ENCODE measurements at places on chromosomes 1 and 21.

- no peak for DNase-seq
These were observed 16.6 kb upstream of the PTP4A2 start for GRCh38 chr1:31954607-31955283.

DNA sequence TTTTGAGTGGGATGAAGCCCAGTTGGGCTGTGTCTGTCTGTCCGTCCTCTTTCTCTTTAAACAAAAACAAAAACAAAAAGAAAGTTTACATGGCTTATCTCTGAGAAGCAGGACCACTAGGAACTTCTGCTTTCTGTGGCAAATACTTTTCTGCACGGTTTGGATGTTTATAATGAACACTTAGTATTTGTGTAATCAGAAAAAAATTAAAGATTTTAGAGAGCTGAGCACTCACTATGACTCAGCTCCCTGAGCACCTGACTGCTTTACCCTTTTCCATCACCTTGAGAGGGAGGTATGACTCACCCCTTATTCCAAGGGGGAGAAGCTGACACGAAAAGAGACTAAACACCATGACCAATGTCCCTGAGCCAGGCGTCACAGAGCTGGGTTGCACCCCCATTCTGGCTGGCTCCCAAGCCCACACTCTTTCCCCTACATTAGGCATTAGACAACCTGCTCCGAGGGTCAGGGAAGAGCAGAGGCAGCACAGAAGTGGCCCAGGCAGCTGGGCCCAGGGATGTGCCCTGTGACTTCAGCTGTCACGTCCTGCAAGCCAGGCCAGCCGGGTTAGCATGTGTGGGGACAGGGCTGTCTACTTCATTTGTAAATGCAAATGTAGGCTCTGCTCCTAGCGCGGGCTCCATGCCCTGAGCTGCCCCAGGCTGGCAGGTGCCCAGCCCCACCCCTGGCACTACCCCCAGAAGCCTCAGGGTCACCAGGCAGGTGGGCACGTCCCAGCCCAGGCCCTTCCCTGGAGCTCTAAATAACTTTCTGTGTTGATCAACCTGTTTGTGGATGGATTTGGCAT lies 30.4 kb downstream of the RAP1GAP start:
- no peak for DNase-seq

DNA sequence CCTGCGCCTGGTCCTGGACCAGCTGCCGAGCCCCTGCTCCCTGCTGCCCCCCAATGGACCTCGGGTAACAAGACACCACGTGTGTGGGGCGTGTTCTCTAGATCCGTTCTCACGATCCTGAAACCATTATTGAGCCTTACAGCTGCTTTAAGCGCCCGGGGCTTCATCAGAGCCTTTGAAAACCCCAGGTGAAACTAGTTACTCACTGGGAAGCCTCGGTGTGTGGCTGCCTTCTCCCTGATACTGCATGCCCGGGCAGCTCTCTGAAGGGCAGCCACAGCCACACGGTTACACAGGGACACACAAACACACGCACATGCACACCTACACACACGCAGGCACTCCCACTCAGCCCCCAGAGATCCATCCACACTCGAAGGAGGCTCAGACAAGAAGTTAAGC lies 5.3 kb downstream of the HES2 start:
- DNase-seq, result peak; percentile 41

DNA sequence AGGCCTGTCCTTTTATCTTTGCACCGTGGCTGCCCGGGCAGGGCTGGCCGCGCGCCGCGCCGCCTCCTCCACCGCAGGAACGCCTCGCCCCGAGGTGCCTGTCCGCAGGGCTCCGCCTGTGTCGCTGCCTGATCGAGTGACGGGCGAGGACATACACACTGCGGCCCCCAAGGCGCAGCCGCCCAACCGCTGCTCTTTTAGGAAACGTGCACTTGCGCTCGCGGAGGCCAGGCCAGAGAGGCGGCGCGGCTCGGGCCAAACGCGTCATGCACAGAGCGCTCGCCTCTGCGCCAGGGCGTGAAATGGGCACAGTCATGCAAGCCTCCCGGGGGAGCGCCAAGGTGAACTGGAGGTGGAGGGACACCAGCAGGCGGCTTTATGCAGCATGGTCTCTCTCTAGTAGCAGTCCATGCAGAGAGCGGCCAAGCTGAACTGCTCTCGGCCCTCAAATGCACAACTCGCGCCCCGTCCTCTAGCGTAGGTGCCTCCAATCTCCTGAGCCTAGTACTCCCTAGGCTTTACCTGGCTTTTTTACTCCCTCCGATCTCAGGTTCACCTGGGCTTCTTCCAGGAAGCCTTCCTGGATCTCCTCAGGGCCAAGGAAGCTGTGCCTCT lies 12.9 kb downstream of the TRABD2B start:
- DNase-seq, result no peak

DNA sequence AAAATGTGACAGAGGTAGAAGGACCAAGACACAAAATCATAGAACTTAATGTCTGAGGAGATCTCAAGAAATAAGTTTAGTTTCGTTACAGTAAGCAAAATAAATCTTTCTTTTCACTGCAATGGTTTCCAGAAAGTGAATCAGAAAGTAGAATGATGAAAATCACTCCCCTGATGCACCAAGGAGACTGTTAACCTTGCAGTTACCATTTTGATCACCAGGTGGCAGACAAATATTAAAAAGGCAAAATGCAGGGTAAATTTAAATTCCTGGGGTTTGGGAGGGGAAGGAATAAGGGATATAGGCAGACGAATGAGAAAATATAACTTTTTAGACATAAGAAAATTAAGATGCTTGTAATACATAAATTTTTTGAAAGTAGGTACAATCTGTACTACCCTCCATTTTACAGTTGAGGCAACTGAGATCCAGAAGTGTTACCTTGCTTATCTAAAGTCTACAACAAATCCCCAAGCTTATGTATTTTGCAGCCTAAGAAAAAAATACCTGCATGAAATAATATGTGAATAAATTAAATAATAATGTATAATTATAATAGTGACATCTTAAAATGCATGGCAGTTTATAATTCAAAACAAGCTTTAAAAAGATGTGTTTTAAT lies 253.2 kb downstream of the CRB1 start:
- peak; percentile 26 for DNase-seq

DNA sequence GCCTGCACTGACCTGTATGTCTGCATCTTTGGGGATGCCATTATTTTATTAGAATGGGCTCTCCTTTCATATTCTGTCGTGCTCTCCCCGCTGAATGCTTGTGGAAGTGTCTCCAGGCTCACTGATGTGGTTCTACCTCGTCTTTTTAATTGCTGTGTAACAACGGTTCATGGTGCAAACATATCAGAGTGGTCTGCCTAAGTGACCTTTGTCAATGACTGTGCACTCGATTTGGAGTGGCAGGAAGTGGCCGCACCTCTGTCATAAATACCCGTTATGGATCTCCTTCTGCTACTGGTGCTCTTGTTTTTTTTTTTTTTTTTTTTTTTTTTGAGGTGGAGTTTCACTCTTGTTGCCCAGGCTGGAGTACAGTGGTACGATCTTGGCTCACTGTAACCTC lies 38.3 kb downstream of the SPSB1 start:
- DNase-seq, result no peak
